Endothelial cell of umbilical vein (primary cell): ENCODE measurements at places on chromosomes 2 and 18. TPM values are rescaled to one million over a fixed set of nuclear protein-coding genes. Genes with fewer than 3 reads are reported as not detected.
A peak's percentile ranks its signal among the peaks of the same experiment; 100 is the strongest.

- H3K36me3 ChIP-seq = no peaks in the 10 kb centered on the region
- no peak overlapping the region for H3K4me3 ChIP-seq
- H3K27me3 ChIP-seq = no peaks in the 10 kb centered on the region
Measured at GRCh38 chr2:156563994-156564753, 128.0 kb downstream of the GPD2 start.

- no peak overlapping the region for H3K4me3 ChIP-seq
- no peaks in the 10 kb centered on the region for H3K36me3 ChIP-seq
- no peaks in the 10 kb centered on the region for H3K4me1 ChIP-seq
- H3K27me3 ChIP-seq = no peaks in the 10 kb centered on the region
- DNase-seq = no peak
Measured at GRCh38 chr18:46402396-46402795, 254.6 kb downstream of the LOXHD1 start.

DNA sequence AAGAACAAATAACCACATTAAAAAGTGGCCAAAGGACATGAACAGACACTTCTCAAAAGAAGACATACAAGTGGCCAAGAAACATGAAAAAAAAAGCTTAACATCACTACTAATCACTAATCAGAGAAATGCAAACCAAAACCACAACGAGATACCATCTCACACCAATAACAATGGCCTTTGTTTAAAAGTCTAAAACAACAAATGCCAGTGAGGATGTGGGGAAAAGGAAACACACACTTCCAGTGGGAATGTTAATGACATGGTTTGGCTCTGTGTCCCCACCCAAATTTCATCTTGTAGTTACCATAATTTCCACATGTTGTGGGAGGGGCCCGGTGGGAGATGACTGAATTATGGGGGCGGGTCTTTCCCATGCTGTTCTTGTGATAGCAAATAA, 147.1 kb downstream of the GALNT1 start:
- H3K27ac ChIP-seq = no peak overlapping the region
- no peak overlapping the region for H3K4me3 ChIP-seq
- no peaks in the 10 kb centered on the region for H3K4me1 ChIP-seq
- H3K27me3 ChIP-seq = no peaks in the 10 kb centered on the region

DNA sequence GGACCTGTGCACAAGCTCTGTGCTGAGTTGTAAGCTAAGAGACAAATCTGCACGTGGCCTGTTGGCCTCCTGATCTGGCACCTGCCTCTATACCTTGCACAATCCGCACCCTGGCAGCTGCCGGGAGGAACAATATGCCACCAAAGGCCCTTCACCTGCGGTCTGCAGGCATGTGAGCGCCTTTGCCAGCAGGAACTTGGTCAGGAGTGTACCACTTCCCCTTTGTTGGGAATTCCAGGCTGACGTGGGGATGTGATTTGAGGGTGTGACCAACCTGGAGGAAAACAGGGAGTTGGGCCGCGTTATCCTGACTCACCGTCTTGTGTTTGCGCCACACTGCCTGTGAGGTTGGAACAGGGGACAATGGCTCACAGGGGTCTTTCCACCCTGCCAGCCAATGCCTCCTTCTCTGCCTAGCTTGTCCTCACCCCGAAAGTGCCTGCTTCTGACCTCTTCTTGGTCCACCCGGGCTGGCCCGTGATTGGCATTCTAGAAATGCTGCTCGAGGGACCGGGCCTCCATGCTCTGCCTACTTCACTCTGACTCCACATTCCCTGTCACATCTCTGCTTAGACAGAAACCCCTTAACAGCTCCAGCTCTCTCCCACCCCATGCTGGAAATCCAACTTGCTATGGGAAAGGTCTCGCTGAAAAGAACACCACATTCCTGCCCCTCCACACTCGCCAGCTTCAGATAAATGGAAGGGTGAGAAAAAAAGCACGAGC, 67.1 kb upstream of the MAP4K4 start:
- H3K27me3 ChIP-seq = no peaks in the 10 kb centered on the region
- H3K4me3 ChIP-seq = no peak overlapping the region
- DNase-seq = no peak
- H3K36me3 ChIP-seq = no peaks in the 10 kb centered on the region

DNA sequence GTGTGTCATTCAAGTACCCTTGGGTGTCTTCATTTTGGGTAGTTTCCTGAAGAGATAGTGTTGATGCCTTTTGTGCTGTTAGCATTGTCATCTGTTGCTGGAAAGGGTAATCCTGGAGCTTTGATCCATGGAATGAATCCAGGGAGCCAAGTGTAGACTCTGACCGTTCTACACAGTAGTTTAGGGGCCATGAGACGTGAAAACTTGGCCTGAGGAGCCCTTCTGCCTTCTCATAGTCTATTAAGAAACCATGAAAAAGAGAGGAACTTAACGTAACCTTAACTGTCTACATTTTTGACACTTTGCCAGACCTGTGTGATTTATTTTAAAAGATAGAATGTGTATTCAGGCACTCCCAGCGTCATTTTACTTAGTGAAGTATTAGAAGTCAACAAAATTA, 194.0 kb downstream of the BABAM2 start:
- H3K36me3 ChIP-seq = no peaks in the 10 kb centered on the region
- peaks cover 30% of the 10 kb centered on the region for H3K4me1 ChIP-seq
- H3K27me3 ChIP-seq = no peaks in the 10 kb centered on the region
- H3K27ac ChIP-seq = no peak overlapping the region

DNA sequence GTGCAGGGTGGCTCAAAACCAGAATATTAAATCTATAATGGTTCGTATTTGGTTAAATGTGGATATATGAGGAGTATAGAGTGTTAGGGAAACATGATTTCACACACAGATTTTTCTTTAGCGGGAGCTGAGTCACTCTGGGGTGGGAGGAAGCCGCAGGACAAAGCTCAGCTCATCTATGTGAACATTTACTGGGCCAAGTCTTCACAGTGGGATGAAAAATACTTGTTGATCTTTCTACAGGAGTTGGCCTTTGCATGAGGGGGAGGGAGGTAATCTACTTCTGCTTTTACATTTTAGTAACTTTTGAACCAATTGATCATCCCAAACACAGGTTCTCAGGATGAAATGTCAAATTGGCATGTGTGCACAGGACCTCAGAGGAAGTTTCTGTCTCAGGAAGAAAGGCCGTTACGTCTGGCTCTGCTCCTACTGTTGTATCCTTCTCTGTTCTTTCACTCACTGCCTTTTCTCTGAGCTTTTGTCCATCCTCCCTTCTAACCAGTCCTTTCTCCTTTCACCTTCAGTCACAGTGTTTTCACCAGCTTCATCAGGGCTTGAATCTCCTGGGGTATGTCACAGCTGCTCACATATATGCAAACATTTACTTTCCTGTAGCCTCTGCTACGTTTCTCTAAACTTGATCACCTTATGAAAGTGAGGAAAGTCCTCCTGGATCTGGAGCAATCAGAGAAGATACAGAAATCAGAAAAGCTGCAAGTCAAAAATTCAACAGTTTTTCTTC, 943.3 kb upstream of the FANCL start:
- H3K4me1 ChIP-seq = no peaks in the 10 kb centered on the region
- no peaks in the 10 kb centered on the region for H3K36me3 ChIP-seq
- DNase-seq = no peak
- H3K27me3 ChIP-seq = no peaks in the 10 kb centered on the region
- H3K4me3 ChIP-seq = no peak overlapping the region

GRCh38 chr2:1010415-1010930, 59.8 kb downstream of the SNTG2 start:
- no peaks in the 10 kb centered on the region for H3K27me3 ChIP-seq
- H3K4me3 ChIP-seq = no peak overlapping the region
- no peak for DNase-seq
- H3K27ac ChIP-seq = no peak overlapping the region
- no peaks in the 10 kb centered on the region for H3K36me3 ChIP-seq

DNA sequence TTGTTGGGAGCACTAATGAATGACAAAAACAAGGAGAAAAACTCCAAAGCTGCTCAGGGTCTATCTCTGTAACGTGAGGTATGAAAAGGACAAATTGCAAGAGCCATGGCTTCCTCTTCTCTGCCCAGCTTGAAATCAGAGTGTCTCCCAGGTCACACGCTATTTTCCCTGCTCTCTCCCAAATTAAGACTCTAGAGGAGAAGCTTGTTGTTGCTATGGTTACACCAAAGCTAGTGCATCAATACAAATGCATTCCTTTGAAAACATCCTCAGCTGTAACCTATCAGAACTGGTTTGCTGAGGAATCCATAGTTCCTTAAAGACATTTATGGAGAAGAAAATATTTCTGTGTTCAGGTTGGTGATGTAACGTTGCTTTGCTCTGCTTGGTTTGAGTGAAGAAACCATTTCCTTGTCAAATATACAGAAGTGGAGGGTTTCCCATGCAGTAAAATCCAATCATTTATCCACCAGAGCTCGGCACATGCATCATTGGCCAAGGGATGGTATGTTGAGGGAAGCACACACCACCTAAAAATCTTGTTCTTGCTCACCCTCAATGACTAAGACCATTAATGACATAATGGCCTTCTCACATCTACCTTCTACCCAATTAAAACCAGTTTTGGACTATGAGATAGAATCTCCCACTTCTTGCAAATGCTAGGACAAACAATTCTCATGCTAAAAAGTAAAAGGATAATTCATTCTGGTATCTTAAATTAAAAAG, 2135.6 kb upstream of the CELF4 start:
- H3K36me3 ChIP-seq = no peaks in the 10 kb centered on the region
- H3K27ac ChIP-seq = no peak overlapping the region
- H3K4me1 ChIP-seq = peaks cover 10% of the 10 kb centered on the region
- no peak for DNase-seq
- no peak overlapping the region for H3K4me3 ChIP-seq

GRCh38 chr18:21484851-21485636, 115.5 kb downstream of the ESCO1 start:
- DNase-seq = peak; percentile 83
- H3K27ac ChIP-seq = peak overlapping the region; percentile 54
- H3K36me3 ChIP-seq = no peaks in the 10 kb centered on the region
- peaks cover 11% of the 10 kb centered on the region for H3K4me1 ChIP-seq
- no peak overlapping the region for H3K4me3 ChIP-seq

DNA sequence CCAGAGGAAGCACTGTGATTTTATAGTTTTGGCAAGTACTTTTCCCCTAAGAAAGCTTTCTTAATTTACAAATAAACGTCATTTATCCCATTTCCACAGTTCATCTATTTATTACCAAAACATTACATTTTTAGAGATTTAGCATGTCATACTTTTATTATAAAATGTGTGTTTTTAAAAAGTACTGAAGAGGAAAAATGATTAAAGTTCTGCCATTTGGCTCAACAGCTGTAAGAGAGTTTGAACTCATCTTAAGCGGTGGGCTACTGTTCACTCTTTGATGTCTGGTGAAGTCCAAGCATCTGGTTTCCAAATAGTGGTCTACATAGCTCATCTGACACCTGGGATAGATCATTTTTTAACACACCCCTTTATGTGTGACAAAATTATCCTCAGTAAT, 51.3 kb upstream of the TANC1 start:
- H3K27ac ChIP-seq = no peak overlapping the region
- no peak for DNase-seq
- H3K4me3 ChIP-seq = no peak overlapping the region
- H3K27me3 ChIP-seq = no peaks in the 10 kb centered on the region
- H3K36me3 ChIP-seq = no peaks in the 10 kb centered on the region
- H3K4me1 ChIP-seq = peaks cover 6% of the 10 kb centered on the region

DNA sequence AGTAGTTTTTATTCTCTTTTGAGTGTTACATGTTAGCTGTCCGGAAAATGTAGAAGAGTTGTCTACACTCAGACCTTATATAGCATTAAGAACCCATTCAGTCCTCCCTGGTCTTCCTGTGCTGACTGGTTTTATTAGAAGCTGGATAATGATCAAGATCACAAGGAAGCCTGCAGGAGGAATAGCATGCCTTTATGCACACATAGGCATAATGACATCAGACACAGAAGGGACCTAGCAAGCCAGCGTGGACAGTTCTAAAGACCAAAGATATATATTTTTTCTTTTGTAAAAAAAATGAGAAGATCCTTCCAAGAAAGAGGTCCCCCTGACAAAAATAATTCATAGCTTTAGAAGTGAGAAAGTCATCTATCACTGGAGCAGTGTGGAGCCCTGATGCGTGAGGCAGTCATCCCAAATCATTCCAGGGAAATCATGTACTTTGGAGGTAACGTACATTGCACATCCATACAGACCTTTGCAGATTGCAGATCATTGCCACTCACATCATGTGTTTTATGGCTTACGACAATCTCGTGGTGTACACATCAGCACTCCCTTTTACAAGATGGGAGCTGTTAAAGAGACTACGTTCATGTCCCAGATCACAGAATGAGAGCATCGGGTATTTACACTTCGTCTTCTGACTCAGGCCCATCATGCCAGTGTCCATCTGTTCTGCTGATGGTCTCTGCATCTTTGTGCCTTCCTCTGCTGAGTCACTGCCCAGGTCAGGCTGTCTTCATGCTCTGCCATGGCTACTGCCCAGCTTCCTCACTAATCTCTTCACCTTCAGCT, 334.0 kb downstream of the SOCS6 start:
- no peak overlapping the region for H3K27ac ChIP-seq
- H3K4me3 ChIP-seq = no peak overlapping the region
- H3K36me3 ChIP-seq = no peaks in the 10 kb centered on the region

GRCh38 chr2:84991404-84992160, 20.6 kb downstream of the KCMF1 start:
- H3K36me3 ChIP-seq = no peaks in the 10 kb centered on the region
- H3K27ac ChIP-seq = no peak overlapping the region
- DNase-seq = peak; percentile 24

DNA sequence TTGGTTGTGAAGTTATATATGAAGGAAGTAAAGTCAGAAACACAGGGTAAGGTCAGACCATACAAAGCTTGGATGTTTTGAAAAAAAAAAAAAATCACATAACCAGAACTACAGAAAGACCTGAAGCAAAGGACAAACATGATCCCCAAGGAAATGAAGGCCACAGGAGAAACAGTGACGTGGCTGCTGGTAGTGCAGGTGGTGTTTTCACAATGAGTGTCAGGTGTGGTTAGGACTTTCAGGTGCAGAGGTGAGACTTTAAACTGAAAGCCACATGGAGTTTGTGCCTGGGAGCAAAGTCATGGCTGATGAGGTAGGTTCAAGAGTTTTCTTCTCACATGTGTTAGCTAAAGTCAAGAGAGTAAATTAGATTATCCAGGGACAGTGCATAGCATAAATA, 270.7 kb downstream of the PIEZO2 start:
- no peak overlapping the region for H3K27ac ChIP-seq
- no peak overlapping the region for H3K4me3 ChIP-seq
- H3K27me3 ChIP-seq = no peaks in the 10 kb centered on the region
- H3K4me1 ChIP-seq = no peaks in the 10 kb centered on the region

DNA sequence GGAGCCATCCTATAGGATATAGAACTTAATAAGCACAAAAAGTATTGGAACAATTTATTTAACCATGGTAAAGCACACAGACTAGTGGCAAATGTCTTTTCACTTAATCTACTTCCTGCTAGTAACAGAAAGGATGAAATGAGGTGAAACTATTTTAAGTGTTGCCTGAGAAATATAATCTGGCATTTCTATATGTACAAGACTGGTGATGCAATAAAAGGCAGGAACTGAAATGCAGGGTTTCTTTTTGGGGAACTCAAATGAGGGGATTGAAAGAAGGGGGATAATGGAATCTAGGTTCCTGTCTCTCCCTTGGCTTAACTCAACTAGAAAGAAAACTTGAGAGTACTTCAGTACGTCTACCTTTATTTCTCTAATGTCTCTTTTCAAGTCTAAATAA, 122.3 kb downstream of the MEMO1 start:
- H3K36me3 ChIP-seq = no peaks in the 10 kb centered on the region
- no peaks in the 10 kb centered on the region for H3K27me3 ChIP-seq
- no peak overlapping the region for H3K4me3 ChIP-seq
- no peak overlapping the region for H3K27ac ChIP-seq
- no peak for DNase-seq

The EGR4 gene
- total RNA-seq = not detected in 2 replicates

The AQP12B gene
- total RNA-seq = not detected in 2 replicates

The MROH2A gene
- total RNA-seq = not detected in 2 replicates

The SH2D6 gene
- 0.39 and 0.53 TPM in 2 replicates for total RNA-seq

The NAGK gene
- total RNA-seq = 125 and 130 TPM in 2 replicates

The RNF149 gene
- 57.6 and 66.6 TPM in 2 replicates for total RNA-seq

The NPAS2 gene
- 34.4 and 53.9 TPM in 2 replicates for total RNA-seq

The MSTN gene
- not detected in 2 replicates for total RNA-seq

The TCF23 gene
- total RNA-seq = not detected in 2 replicates

The LRRC30 gene
- not detected in 2 replicates for total RNA-seq

The ALPP gene
- total RNA-seq = not detected in 2 replicates

The UGT1A5 gene
- not detected in 2 replicates for total RNA-seq
